CD8-positive, alpha-beta T cell (primary cell): ENCODE measurements at places on chromosomes 2 and 18. TPM values are rescaled to one million over a fixed set of nuclear protein-coding genes. Genes with fewer than 3 reads are reported as not detected.

ACMSD gene
- not detected for total RNA-seq

ZBTB7C gene
- total RNA-seq = not detected

GRCh38 chr2:115118306-115118705 lies 675.9 kb downstream of the DPP10 start:
- no peak for DNase-seq

DNA sequence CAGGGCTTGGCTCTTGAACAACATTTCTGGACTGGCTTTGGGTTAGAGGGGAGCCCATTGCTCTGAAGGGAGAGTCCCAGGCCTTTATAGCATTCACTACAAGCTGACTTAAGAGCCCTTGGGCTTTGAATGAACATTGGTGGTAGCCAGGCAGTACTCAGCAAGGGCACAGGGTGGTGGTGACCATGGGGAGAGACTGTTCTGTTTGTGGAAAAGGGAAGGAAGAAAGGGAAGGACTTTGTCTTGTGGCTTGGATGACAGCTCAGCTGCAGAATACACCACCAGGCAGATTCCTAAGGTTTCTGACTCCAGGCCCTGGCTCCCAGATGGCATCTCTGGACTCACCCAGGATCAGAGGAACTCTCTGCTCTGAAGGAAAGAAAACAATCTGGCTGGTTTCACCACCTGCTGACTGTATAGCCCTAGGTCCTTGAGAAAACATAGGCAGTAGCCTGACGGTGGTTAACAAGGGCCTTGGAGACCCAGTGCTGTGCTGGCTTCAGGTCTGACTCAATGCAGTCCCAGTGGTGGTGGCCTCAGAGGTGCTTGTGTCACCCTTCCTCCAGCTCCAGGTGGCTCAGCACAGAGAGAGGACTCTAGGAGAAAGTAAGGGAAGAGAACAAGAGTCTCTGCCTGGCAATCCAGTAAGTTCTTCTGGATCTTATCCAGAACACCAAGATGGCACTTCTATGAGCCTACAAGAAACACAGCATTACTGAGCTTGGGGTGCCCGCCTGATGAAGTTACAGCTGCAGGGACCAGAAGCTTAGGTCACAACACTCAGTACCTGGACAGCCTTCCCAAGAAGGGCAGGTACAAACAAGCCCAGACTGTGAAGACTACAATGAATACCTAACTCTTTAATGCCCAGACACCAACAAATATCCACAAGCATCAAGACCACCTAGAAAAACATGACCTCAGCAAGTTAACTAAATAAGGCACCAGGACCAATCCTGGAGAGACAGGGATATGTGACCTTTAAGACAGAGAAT lies 16.4 kb upstream of the ABCB11 start:
- DNase-seq = no peak

ZSWIM2 gene
- total RNA-seq = not detected

GRCh38 chr2:101047774-101048173 lies 45.7 kb downstream of the RPL31 start:
- DNase-seq = no peak

- no peak for DNase-seq
Observed at GRCh38 chr2:207724113-207724512, 12.7 kb downstream of the CCNYL1 start.

RALB gene
- 3.1 TPM for total RNA-seq

DNA sequence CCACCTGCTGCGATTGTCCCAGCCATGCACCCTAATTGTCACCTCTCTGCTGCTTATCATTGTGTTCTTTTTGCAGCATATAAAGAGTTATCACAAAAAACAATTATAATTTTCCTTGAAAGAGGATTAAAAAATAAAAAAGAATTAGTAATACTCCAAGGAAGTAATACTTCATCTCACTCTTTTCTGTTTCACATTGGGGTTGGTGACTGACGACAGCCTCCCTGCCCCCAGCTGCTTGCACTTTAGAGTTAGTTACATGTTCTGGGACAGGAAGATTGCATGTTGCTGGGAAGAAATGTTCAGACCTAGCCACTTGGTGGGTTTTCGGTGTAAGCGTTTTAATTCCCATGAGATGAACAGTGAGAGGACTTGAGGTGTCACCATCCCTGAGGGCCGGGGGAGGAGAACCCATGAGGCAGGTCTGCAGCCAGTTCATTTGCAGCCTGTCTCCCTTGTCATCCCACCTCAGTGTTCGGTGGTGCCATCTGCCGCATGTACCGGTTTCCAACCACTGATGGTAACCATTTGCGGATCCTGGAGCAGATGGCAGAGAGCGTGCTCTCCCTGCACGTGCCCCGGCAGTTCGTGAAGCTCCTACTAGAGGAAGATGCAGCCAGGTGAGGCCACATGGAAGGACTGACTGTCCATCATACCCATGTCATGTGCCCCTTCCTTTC lies 69.1 kb downstream of the COA5 start:
- no peak for DNase-seq

GRCh38 chr2:197274349-197274748 lies 36.2 kb downstream of the ANKRD44 start:
- no peak for DNase-seq

- no peak for DNase-seq
Observed at GRCh38 chr2:59936048-59936447, 617.4 kb downstream of the BCL11A start.
